ENCODE measurements at places on chromosomes 2 and 18.

- no peak for DNase-seq
Observed at GRCh38 chr2:143968360-143968759, 551.6 kb downstream of the ZEB2 start.

DNA sequence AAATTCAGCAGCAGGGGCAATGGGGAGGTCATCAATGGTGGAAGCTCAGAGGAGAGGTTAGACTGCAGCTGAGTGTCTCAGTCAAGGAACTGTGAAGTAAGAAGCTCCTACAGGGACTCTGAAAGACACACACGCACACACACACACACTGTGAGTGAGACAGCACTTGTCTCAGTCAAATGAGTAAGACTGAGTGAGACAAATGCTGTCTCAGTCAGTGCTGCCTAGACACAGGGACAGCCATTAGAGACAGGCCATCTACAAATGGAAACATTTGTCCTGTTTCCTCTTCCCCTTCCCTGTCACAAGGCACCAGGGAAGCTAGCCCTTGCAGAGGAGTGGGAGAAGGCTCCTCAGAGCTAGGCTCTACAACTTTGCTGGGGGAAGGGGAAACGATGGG is 577.4 kb upstream of the GCFC2 start:
- DNase-seq: no peak

DNA sequence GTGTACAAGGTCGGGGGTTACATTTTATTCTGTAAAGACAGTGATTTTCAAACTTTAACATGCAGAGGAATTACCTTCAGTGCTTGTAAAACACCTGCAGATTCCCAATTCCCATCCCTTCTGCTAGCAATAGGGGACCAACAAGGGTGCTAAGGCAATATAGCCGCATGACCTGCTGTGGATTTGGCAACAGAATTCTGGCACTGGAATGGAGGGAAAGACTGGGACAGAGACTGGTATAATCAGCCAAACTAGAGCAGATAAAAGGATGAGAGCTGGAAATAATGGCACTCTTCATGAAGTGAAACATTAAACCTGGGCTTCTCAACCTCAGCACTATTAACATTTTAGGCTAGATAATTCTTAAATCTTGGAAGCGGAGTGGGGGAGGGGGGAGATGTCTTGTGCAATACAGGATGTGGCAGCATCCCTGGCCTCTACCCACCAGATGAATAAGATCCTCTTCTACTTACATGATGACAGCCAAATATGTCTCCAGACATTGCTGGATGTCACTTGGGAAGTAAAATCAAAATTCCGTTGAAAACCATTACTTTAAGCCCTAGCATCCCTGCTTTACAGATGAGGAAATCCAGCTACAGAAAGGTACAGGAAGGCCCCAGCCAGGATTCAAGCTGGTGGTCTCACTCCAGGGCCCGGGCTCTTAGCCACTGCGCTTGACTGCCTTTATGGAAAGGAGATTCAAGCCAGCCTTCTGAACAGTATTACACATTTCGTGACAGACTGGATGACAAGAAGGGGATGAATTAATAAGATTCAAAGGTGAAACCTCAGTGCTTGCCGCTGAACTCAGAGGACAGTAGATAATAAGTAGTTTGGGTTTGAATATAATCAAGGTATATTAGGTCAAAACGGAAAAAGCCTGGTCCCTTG is 1.7 kb downstream of the EVA1A start:
- no peak for DNase-seq

DNA sequence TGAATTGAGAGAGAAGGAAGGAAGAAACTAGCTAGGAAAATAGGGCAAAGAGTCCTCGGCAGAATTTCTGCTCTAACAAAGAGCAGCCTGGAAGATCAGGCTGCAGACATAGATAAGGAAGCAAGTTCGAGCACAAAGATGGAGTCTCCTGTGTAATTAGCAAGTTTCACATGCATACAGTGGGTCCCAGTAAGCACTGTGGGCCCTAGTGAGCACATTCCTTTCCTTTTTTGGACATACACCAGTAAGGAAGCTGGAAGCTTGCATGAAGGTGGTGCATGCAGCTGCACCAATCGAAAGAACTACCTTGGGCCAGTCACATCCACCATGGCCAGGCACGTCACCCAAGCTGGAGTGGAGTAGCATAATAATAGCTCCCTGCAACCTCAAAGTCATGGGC is 109.7 kb downstream of the NOL4 start:
- peak; percentile 66 for DNase-seq

DNA sequence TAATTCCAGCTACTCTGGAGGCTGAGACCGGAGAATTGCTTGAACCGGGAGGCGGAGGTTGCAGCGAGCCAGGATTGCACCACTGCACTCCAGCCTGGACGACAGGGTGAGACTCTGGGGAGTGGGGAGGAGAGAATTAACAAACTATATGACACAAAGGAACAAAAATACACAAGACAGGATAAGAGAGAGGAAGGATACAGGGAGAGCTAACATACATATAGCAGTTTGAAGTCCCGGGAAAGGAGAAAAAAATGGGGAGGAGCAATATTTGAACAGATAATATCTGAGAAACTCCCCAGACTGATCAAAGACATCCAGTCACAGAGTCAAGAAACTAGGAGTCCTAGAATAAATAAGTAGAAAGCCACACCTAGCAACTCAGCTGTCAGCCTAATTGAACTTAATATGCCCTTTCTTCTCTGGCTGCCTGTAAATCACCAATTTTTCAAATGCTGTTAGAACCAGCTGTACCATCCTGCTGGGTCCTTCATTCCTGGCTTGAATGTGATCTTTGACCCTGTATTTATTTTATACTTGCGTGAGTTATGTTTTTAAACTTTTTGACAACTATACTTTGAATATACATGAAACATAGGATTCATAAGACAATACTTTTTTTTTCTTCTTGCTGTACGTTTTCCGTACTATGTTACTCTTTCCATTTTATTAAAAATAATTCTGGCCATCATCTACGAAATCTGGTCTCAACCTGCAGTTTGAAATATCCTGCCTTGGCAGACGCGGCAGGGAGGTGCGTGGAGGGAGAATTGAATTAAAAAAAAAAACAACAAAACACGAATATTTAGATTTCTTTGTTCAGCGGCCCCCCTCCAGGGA is 876 bp upstream of the CYP27A1 start:
- DNase-seq: no peak

DNA sequence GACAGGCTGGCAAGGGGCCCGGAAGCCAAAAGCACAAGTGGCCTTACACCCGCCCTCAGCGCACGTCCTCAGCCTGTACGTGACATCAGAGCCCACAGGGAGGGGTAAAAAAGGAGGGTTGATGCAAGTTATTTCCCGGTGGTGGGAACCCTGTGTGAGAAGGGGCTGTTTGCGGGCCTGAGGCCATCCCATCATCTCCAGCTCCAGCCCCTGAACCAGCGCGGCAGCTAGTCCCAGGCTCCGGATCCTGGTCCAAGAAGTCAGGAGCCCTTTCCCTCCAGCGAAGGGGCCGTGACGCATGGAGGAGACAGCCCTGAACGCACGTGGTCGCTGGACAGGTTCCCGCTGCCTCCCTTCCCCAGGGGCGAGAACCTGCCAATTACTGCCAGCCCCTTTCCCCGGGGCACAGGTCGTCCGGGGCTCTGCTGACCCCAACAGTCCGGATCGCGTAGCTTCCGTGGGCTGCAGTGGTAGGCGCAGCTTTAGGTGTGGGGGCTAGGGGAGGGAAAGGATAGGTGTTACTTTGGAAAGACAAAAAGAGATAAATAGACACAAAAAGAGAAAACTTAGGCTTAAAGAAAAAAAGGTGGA is 1.3 kb upstream of the LRP2 start:
- peak; percentile 53 for DNase-seq

- no peak for DNase-seq
Observed at GRCh38 chr2:197821550-197822289, 17.3 kb downstream of the PLCL1 start.

- no peak for DNase-seq
Observed at GRCh38 chr2:37173741-37174140, 14.7 kb downstream of the SULT6B1 start.

GRCh38 chr2:70645733-70646419 is 92.2 kb upstream of the TGFA start:
- peak; percentile 35 for DNase-seq
